ENCODE measurements at places on chromosomes 6 and 20.
A peak's percentile ranks its signal among the peaks of the same experiment; 100 is the strongest.

DNA sequence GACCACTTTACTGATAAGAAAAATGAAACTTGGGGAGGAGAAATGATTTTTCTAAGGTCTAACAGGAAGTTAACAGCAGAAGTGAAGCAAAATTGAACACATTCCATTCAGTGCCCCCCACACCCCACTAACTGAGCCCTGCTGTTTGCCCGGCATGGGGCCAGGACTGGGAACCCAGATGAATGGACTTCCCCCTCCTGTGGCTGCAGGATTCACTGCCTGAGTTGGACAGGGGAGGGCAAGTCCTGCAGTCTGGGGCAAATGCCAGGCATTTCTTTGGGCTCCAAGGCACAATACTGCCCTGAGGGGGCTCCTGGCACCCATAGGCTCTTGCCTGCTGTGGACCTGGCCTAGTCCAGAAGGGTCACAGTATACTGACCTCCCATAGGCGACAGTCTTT lies 28.3 kb downstream of the FYN start:
- DNase-seq, result peak; percentile 32

GRCh38 chr20:58667975-58668374 lies 16.9 kb downstream of the STX16 start:
- DNase-seq, result no peak

GRCh38 chr6:151196555-151196954 lies 43.2 kb upstream of the AKAP12 start:
- no peak for DNase-seq

DNA sequence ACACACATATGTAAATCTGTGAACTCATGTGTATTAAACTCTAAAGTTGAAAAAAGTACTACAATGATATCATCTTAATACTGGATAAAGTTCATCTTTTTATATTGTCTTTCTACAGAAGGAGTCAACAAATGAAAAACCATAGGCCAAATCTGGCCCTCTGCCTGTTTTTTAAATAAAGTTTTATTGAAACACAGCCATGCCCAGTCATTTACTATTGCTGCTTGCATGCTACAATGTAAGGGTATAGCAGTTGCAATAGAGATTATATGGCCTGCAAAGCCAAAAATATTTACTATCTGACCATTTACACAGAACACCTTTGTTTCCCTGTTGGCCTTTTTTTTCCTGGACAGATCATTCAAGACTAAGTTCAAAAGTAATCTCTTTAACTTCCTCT lies 374.6 kb upstream of the ARID1B start:
- no peak for DNase-seq

DNA sequence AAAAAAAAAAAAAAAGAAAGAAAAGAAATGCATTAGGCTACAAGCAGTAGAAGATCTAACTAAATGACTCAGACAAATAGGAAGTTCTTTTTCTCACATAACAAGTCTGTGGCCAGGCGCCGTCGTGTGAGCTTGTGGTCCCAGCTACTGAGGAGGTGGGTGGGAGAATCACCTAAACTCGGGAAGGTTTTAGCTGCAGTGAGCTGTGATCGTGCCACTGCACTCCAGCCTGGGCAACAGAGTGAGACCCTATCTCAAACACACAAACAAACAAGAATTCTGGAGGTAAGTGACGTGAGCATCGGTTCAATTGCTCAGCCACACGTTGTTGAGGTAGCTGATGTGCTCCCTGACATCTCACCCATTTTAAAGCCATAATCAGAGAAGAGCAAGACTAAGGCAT lies 37.9 kb upstream of the SLC23A2 start:
- no peak for DNase-seq

DNA sequence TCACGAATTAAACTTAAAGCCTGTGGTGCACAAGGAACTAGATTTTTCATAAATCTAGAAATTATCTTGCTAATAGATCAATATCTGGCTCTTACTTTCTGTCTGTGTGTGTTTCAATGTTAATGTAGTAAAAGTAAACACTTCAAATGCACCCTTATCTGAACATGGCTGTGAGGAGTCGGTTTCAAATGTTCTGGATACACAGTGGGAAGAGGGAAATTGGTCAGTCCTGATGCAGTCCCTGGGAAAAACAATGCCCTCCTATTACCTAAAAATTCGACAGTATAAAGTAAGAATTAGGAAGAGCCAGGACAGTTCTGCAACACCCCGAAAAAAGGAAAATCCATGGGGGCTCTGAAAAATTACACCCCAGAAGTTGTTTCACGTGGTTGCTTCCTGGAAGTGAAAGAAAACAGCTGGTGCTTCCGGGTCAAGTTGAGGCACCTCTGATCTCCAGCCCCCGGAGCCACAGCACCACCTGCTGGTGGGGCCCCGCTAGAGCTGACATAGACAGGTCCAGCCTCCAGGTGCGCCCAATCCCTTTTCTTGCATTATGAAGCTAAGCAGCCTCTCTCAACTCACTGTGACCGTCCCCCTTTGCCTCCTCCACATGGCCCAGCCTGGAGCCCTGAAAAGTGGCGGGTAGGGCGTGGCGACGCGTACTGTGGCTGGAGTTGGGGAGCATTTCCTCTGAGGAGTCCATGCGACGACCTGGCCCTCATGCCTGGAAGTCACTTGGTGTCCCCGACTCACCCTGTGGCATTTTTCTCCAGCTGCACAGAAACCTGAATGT lies 8.3 kb downstream of the SEMG2 start:
- DNase-seq, result peak; percentile 26

- DNase-seq, result no peak
Measured at GRCh38 chr20:48850257-48850976, 22.6 kb upstream of the PREX1 start.

DNA sequence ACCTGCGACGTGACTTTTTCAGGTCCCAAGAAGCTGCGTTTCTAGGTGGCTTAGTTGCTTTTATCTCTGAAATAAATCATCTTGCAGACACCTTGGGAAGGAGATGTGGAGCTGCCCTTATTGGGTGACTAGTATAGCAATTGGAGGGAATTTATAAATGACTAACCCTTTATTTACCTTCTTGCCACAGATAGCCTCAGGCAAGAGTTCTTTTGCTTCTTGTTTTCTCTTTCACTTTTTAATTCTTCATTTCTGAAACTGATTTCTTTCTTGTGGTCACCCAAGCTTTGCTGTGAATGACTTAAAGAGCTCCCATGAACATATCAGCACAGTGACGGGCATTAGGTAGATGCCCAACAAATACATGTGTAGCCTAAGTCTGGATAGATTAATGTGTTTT lies 3.0 kb downstream of the ADGRF4 start:
- DNase-seq, result no peak

DNA sequence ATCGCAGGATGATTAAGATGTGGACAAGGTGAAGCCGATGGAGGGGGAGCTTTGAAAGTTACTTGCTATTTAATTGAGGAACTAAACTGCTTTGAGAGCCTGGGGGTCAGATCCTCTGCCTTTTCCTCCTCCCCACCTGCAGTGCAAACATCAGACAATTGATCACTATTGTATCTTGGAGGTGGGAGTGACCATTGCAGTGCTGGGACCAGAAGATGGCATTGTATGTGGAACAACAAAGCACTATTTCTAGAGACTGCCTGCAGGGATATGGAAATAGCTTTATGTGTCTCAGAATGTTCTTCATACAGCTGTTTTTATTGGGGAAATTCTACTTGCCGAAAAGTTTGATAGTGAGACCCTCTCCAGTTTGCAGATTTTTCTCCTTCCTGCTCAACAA lies 4.2 kb downstream of the MOG start:
- no peak for DNase-seq

DNA sequence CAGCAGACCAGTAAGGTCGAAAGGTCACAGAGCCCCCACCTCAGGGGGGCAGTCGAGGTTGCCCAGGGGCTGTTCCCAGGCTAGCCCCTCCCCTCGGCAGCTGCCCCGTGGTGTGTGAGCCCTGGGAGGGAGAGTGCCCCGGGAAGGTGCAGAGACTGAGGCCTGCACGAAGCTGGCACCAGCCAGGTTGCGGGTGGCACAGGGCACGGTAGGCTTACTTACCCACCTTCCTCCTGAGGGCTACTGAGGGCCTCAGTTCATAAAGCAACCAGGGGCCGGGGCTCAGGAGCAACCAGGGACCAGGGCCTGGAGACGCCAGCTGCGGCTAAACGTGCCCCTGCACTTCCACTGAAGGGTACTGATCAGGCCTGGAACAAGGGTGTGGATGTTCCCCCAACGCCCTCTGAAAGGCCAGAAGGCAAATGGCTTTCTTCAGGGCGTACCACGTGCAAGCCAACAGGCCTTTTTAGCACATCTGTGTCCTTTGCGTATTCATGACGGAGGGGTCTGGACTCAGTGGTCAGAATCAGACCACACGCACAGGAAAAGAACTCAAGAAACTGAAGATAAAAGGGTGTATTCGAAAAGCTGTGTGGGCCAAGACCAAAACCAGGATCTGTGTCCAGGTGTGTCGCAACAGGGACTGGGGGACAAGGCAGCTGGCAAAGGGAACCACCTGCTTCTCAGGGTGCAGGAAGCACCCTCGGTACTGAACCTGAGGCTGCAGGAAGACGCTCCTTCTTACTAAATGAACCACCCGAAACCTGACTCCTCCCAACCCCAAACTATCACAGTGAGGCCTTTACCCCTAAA lies 24.5 kb upstream of the TCFL5 start:
- no peak for DNase-seq

DNA sequence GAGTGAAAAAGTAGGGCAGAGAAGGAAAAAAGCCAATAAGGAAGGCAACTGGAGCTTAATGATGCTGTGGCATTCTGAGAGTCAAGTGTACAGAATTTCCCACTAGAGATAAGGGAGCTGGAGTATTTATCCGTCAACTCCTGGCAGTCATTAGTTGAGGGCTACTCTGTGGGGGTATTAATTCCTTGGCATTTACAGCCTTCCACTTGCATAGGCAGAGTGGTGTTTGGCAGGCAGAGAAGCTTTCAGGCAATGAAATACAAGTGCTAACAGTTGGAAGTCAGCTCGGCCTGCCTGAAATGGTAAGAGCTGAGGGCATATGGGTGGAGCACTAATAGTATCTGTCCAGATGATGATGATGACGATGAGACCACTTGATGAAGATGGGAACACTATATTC lies 207.3 kb upstream of the FLRT3 start:
- DNase-seq, result no peak

DNA sequence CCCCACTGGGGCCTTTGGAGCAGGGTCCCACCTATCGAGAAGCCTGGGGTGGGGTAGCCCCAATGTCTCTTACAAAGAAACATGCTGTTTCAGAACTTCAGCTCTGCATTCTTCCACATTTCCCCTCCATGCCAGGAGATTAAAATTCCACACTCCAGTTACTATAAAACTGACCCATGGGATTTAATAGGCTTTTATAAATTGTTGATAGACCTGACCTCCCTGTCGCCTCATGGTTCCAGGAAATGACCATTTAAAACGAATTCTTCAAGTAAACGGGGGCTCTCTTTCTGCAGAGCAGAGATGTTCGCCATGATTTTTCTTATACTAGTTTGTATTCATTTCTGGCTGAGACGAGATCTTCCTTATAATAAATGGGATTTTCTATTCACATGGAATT lies 19.3 kb downstream of the RIN2 start:
- no peak for DNase-seq

- DNase-seq, result peak; percentile 18
Measured at GRCh38 chr6:168737481-168737880, 296.5 kb downstream of the SMOC2 start.

DNA sequence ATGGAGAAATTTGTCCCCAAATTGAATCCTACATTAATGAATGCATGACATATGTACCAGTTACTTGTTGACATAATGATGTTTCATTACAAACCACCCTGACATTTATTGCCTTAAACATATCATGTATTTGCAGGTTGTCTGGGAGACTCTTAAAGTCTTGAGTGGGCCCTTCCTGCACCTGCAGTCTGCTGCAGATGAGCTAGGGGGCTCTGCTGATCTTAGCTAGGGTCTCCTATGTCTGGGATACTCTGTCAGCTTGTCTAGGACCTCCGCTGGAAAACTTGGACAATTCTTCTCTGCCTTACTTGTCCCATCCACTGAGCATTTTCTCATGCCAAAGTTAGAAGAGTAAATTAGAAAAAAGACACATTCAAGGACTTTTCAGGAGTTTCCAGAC lies 581.6 kb downstream of the HAO1 start:
- no peak for DNase-seq

- DNase-seq, result no peak
Measured at GRCh38 chr20:57075603-57076002, 190.8 kb downstream of the BMP7 start.

GRCh38 chr6:46788791-46789190 lies 4.4 kb upstream of the MEP1A start:
- DNase-seq, result no peak

DNA sequence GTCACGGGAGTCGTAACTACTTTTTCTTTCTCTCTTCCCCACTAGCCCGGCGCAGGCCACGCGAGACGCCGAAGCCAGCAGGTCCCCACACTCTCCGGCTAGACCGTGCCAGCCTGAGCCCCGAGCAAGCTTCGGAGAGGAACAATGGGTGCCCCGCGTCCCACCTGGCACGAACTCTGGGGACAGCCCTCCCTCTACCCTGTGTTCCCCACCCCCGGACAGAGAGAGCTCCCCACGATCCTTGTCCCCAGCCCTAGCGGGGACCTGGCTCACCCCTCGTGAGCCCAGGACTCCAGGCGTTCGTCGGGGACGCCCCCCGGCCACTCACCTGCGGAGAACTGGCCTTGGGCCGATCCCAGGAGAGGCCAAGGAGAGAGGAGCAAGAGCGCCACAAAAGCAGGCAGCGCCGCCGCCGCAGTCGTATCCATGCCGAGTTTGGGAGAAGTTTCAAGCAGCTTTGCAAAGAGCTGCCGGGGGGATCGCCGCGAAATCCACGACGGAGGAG lies 416 bp downstream of the PTPRK start:
- no peak for DNase-seq

GRCh38 chr6:167479901-167480648 lies 155.2 kb downstream of the TTLL2 start:
- no peak for DNase-seq

GRCh38 chr6:163643866-163644265 lies 229.3 kb downstream of the QKI start:
- DNase-seq, result no peak

Data from HepG2 (cell line).